ENCODE measurements at places on chromosomes 6 and 20. TPM values are rescaled to one million over a fixed set of nuclear protein-coding genes. Genes with fewer than 3 reads are reported as not detected.

DNA sequence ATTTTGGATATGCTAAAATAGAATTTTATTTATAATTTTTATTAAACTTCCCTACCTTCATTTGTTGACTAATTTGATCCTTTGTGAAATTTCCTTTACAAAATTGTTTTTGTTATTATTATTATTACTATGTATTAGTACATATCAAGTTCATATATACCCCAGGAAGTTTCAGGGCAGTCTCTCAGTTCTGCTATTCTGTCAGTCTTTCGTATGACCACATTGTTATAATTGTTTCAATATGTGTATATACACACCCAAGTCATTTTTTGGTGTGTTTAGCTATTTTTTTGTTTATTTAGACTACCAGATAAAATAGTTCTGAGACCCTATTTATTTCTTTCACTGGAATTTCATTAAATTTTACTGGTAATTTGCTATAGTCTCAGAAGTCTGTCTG, 72.1 kb downstream of the NKAIN2 start:
- H3K4me3 ChIP-seq: no peak overlapping the region
- no peak overlapping the region for H3K27ac ChIP-seq
- H3K4me1 ChIP-seq: no peaks in the 10 kb centered on the region
- DNase-seq: no peak
- H3K36me3 ChIP-seq: no peaks in the 10 kb centered on the region
- H3K27me3 ChIP-seq: no peaks in the 10 kb centered on the region

NFATC2 gene
- 0.76 TPM for total RNA-seq

CLPSL2 gene
- not detected for total RNA-seq

CYP24A1 gene
- 0.56 TPM for total RNA-seq

RGS17 gene
- total RNA-seq: 3.5 TPM

DNA sequence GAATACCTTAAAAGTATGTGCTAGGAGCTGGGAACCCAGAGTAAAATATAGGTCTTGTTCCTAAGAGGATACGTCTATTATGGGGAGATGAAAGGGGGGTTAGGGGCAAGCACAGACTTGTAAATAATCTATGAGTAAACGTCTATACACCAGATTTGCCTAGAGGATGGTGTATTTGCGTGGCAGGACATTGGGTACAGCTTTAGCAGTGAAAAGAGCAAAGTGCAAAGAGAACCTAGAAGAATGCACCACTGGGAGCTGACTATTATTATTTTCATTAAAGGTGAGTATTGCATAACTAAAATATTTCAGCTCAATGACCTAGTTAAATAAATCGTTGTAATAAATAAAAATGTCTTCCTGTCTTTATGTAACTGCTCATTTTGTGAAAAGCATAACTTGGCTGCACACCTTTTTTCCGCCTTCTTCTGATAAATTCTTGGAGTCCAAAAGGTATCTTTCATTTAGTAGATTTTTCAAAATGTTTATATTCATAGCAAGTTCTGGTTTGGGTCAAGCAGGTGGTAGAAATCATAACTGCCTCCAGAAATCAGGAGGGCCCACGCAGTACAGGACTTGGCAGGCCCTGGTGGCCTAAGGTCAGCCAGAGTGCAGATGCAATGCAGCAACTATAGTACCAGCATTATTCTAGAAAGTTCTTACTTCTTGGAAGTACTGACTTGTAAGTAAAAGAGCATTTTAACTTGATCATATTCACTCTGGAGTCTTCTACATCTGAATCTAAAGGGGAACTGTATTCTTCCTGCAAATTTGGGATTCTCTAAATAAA, 357.2 kb downstream of the PLCB1 start:
- H3K36me3 ChIP-seq: no peaks in the 10 kb centered on the region
- no peaks in the 10 kb centered on the region for H3K4me1 ChIP-seq
- no peak for DNase-seq
- no peak overlapping the region for H3K4me3 ChIP-seq

TP53TG5 gene
- 0.69 TPM for total RNA-seq

- H3K4me3 ChIP-seq: no peak overlapping the region
- no peak for DNase-seq
Measured at GRCh38 chr20:1857466-1857865, 37.7 kb upstream of the SIRPA start.

- H3K4me1 ChIP-seq: peaks cover 4% of the 10 kb centered on the region
- H3K4me3 ChIP-seq: no peak overlapping the region
- H3K27ac ChIP-seq: no peak overlapping the region
- no peak for DNase-seq
- H3K27me3 ChIP-seq: no peaks in the 10 kb centered on the region
Measured at GRCh38 chr6:14929291-14929690, 316.6 kb upstream of the JARID2 start.

DNA sequence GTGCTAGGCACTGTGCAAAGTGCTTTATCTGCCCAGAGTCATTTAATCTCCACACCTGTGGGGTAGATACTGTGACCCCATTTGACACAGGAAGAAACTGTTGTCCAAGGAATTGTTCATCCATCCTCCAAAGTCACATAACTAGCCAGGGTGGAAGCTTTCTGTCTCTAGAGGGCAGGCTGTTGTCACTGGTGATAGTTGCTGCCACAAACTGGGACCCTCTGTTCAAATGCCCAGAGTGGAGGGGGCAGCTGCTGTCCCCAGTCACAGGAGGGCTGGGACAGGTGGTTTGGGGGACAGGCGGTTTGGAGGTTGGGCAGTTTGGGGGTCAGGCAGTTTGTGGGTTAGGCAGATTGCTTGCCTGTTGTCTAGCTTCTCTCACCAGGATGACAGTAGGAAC, 16.1 kb upstream of the TMEM242 start:
- no peaks in the 10 kb centered on the region for H3K36me3 ChIP-seq
- no peaks in the 10 kb centered on the region for H3K4me1 ChIP-seq
- no peak overlapping the region for H3K4me3 ChIP-seq
- no peak overlapping the region for H3K27ac ChIP-seq
- H3K27me3 ChIP-seq: no peaks in the 10 kb centered on the region

MRAP2 gene
- 0.34 TPM for total RNA-seq

DNA sequence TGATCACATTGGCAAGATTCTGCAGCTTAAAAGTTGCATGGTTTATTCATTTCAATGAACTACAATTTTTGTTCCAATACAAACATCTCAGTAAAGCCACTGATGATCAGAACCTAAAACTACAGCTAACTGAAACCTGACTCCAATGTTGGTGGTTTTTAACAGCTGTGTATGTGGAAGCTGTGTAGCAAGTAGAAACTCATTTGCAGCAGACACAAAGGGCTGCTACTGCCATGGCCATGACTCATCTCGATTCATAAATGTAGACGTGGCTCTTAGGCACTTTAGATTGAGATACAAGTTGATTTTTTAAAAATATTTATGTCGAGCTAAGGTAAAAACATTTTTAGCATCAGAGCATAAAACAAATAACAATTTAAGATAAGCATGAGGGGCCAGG, 19.5 kb upstream of the MAP3K4 start:
- no peaks in the 10 kb centered on the region for H3K36me3 ChIP-seq
- peak; percentile 30 for DNase-seq
- no peak overlapping the region for H3K4me3 ChIP-seq
- H3K27ac ChIP-seq: no peak overlapping the region
- H3K27me3 ChIP-seq: no peaks in the 10 kb centered on the region

DNA sequence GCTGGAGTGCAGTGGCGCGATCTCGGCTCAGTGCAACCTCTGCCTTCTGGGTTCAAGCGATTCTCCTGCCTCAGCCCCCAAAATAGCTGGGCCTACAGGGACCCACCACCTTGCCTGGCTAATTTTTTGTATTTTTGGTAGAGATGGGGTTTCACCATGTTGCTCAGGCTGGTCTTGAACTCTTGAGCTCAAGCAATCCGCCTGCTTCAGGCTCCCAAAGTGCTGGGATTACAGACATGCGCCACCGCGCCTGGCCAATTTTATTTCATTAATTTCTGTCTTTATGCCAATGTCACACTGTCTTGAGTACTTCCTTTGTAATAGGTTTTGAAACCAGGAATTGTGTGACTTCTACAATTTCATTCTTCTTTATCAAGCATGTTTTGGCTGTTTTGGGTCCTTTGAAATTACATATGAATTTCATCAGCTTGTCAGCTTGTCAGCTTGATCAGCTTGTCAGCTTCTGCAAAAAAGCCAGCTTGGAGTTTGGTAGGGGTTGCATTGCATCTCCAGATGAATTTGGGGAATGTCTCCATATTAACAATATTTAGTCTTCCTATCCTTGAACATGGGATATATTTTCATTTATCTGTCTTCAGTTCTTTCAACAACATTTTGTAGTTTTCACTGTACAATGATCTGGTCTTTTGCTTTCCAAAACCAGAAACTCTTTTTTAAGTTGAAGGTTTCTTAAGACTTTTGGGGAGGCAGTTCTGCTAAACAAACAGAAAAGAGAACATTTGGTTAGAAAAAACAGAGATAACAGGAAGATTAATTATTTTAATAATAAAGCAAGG, 20.8 kb downstream of the ZFAND3 start:
- peak; percentile 42 for DNase-seq
- H3K36me3 ChIP-seq: no peaks in the 10 kb centered on the region
- peak overlapping the region; percentile 59 for H3K27ac ChIP-seq
- no peak overlapping the region for H3K4me3 ChIP-seq
- H3K4me1 ChIP-seq: peaks cover 17% of the 10 kb centered on the region

DNA sequence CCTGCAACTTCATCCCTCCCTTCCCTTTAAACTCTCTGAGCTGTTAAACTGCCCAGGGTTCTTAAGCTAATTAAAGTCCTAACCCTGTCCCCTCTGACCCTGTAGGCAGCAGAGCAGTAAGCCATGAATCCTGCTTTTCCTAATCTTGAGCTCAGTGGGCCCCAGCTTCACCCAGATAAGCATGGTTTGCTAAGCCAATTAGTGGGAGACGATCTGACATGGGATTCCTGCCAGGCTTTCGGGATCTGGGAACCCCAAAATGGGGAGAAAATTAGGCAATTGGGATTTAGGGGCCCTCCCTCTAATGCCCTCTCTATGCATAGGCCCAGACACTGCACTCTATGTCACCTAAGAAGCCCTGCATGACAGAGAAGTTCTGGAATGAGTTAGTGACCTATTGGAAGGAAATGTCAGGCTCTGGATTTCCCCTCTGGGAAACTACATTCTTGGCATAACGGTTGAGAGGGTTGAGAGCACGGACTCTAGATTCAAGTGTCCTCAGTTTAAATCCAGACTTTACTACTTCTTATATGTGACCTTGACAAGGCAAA, 4.6 kb downstream of the XKR7 start:
- no peak for DNase-seq
- no peaks in the 10 kb centered on the region for H3K36me3 ChIP-seq
- H3K27ac ChIP-seq: no peak overlapping the region
- H3K4me3 ChIP-seq: no peak overlapping the region

- no peaks in the 10 kb centered on the region for H3K27me3 ChIP-seq
- DNase-seq: no peak
- no peaks in the 10 kb centered on the region for H3K36me3 ChIP-seq
- no peak overlapping the region for H3K27ac ChIP-seq
- H3K4me1 ChIP-seq: peaks cover 4% of the 10 kb centered on the region
Measured at GRCh38 chr6:35165630-35166071, 24.5 kb upstream of the TCP11 start.

GRCh38 chr20:45905505-45906079, 6.4 kb downstream of the PLTP start:
- peaks cover 37% of the 10 kb centered on the region for H3K36me3 ChIP-seq
- H3K4me3 ChIP-seq: no peak overlapping the region
- no peak for DNase-seq
- peaks cover 3% of the 10 kb centered on the region for H3K4me1 ChIP-seq
- no peak overlapping the region for H3K27ac ChIP-seq

DNA sequence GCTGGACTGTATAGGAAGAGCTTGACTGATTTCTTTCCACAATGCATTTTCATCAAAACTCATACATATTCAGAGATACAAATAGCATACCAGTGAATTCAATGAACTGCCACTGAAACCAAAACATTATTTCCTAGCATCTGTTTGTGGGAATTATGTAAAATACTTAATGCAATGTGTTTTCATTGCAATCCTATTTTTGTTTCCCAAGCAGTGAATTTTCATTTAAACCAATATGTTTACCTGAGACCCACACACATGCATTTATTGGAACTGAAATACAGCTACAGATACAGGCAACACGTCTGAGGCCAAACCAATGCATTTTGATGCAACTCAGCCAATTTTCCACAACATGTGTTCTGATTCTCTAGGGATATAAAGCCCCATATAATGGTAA, 33.2 kb upstream of the TFAP2A start:
- no peak overlapping the region for H3K27ac ChIP-seq
- no peak for DNase-seq
- no peak overlapping the region for H3K4me3 ChIP-seq
- no peaks in the 10 kb centered on the region for H3K4me1 ChIP-seq
- H3K27me3 ChIP-seq: no peaks in the 10 kb centered on the region

GRCh38 chr6:2848851-2849250, 7.2 kb upstream of the SERPINB1 start:
- H3K36me3 ChIP-seq: no peaks in the 10 kb centered on the region
- no peak overlapping the region for H3K27ac ChIP-seq
- H3K27me3 ChIP-seq: no peaks in the 10 kb centered on the region
- peaks cover 14% of the 10 kb centered on the region for H3K4me1 ChIP-seq

LTB gene
- not detected for total RNA-seq

GRM1 gene
- total RNA-seq: 0.11 TPM

DNA sequence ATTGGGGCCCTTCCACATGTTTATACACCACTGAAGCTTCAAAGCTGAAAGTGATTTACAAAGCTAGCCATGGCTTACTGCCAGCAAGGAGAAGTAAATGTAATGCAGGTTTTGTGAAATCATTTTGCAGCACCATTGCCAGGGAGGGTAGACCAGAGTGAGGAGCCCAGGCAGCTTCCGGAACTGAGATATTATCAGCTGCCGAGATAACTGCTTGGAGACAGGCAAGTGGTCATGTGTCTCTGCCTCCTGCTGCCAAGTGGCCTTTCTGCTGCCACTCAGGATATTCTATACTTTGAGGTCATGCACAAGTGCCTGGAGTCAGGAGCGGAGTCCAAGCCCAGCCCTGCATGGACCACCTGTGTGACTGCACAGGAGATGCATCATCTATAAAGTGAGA, 160.2 kb downstream of the SYNDIG1 start:
- no peaks in the 10 kb centered on the region for H3K27me3 ChIP-seq
- no peak overlapping the region for H3K4me3 ChIP-seq
- peak overlapping the region; percentile 73 for H3K27ac ChIP-seq
- peak; percentile 81 for DNase-seq

- H3K36me3 ChIP-seq: no peaks in the 10 kb centered on the region
- DNase-seq: peak; percentile 35
- H3K4me3 ChIP-seq: no peak overlapping the region
- H3K27ac ChIP-seq: no peak overlapping the region
- H3K4me1 ChIP-seq: no peaks in the 10 kb centered on the region
Measured at GRCh38 chr6:47733879-47734558, 35.6 kb downstream of the ADGRF4 start.
